ENCODE measurements at places on chromosomes 1 and 21.
A peak's percentile ranks its signal among the peaks of the same experiment; 100 is the strongest.

DNA sequence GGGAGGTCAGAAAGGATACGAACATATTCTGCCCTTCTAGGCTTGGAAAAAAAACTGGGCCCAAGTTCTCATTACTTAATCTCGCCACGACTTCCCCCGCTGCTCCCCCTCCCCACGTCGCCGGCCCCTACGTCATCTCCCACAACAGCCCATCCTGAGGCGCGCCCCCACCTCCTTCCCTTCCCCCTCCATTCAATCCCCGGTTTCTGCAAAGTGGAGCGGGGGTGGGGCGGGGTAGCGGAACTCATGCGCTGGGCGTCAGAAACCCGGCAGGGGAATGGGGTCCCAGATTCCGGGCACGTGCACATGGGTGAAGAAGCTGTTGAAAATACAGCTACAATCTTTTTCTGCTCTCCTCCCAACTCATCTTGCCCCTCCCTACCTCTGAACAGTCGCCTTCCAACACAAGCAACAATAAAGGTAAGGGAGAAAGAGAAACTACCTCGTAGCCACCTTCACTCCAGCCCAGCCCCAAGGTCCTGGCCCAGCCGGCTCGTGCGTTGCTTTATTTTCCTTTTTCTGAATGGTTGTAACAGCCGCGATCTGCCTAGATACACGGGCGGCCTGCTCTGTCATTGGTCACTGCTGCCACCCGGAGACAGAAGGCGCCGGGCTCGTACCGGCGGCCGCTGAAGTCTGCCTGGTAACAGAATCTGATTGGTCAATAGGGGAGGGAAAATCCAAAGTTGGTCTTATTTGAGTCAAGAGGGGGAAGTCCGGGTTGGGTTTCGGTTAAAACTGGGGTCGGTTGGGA, at the start of gene RFX5:
TSS of gene RFX5 (minus strand) at position 484 of the 754 bp plus-strand sequence. CDS start 932 bp downstream, outside the sequence.
- DNase-seq = peak; percentile 98

- no peak for DNase-seq
Observed at GRCh38 chr21:16502897-16503296, 773.1 kb downstream of the USP25 start.

- peak; percentile 51 for DNase-seq
Observed at GRCh38 chr1:228403231-228403631, 3.4 kb downstream of the TRIM11 start.

GRCh38 chr1:17673329-17674072, 81.6 kb upstream of the ACTL8 start:
- DNase-seq = no peak

- no peak for DNase-seq
Observed at GRCh38 chr1:112788561-112788960, 73.4 kb upstream of the PPM1J start.

DNA sequence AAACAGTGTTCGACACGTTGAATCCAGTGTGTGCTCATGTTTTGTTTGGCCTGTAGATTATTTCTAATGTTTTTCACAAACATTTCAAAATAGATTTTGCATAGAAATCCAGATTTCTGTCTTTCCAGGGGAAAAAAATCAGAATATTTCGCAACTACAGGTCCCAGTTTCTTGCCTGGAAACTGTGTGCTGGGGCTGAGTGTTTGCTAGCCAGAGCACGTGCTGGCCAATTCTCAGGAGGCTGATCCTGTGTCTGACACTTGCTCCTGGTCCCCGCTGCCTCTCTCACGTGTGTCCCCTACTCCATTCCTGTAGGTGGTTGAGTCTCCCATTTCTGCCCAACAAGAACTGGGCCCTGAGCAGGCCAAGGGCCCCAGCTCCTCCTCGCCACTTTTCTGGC, 2.4 kb downstream of the MAB21L3 start:
- no peak for DNase-seq

DNA sequence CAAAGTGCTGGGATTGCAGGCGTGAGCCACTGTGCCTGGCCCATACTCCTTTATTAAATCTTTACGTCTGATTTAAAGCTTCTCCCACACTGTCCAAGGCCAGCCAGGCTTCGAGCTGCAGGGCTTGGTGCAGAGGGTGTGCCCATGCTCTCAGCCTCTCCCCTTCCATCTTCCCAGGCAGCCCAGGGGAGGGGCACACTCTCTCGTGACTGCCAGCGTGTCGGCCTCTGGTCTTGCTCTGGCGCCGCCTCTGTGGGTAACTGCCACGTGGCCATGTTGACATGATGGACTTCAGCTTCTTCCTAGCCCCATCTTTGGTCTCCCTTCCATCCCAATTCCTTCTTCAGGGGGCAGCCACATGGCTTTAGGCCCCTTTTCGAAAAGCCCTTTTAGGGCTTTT, 4.7 kb downstream of the GPR137B start:
- DNase-seq = peak; percentile 80

DNA sequence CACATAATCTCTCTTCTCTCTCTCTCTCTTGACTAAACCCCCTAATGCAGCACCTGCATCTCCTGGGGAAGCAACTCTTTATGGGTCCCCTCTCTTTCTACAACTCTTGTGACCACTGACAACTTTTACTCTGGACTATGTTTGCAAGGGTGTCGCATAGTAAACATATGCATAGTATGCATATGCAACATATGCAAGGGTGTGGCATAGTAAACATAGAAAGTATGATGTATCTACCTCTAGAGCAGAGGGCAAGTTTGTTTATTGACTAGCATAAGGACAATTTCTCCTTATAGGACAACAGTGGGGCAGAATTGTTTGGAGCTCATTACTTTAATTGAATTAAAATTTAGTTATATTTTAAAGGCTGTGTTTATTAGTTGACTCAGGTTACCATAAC, 462.5 kb downstream of the AMY1C start:
- no peak for DNase-seq

- DNase-seq = no peak
Observed at GRCh38 chr1:17922833-17923232, 167.7 kb downstream of the ACTL8 start.

GRCh38 chr21:44748621-44749020, 37.2 kb upstream of the TSPEAR start:
- DNase-seq = no peak

DNA sequence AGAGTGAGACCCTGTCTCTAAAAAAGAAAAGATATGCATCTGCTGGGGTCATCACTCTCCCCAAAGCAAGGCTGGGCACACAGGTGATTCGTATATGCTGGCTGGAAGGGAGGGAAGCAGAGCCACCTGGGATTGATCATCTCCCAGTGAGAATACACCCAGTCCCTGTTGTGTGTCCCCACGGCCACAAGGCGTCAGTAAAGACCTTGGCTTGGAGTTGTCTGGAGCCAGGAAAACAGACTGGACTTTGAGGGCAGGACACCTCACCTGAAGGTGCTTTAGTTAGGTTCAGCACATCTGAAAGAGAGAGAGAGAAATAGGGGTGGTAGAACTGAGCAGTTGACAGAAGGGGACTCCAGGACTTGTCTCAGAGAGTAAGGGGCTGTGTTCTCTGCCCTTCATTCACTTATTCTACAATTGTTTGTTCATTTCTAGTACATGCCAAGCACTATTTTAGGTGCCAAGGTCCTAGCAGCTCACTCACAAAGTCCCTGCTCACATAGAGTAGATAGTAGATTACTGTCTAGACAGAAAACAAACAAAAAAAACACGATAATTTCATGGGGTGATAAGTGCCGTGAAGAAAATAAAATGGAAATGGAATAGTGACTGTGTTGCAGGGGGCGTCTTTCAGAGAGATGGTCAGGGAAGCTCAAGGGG, 13.5 kb downstream of the CITED4 start:
- DNase-seq = no peak

GRCh38 chr1:112673592-112674439, 643 bp upstream of the MOV10 start:
- no peak for DNase-seq

- DNase-seq = no peak
Observed at GRCh38 chr1:81738875-81739274, 61.9 kb upstream of the ADGRL2 start.

GRCh38 chr1:41718497-41718896, 200.2 kb downstream of the HIVEP3 start:
- DNase-seq = no peak

GRCh38 chr1:160779626-160780397, 16.2 kb upstream of the LY9 start:
- no peak for DNase-seq
